ENCODE measurements at places on chromosomes 5 and 9.

- DNase-seq: no peak
These were observed 40.0 kb upstream of the GRAMD2B start for GRCh38 chr5:126383246-126383645.

DNA sequence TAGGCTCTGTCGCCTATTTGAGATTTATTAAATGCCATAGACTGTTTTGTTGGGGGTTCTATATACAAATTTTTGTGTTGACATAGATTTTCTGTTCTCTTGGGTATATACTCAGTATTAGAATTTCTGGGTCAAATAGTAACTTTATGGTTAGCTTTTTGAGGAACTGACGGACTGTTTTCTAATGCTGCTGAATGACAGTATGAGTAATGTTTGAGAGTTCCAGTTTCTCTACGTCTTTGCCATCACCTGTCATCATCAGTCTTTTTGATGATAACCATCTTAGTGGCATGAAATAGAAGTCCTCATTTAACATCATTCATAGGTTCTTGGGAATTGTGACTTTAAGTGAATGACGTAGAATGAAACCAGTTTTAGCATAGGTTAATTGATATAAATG lies 60.1 kb downstream of the CCDC171 start:
- no peak for DNase-seq

- DNase-seq: no peak
These were observed 220.6 kb downstream of the MELK start for GRCh38 chr9:36793277-36793676.

DNA sequence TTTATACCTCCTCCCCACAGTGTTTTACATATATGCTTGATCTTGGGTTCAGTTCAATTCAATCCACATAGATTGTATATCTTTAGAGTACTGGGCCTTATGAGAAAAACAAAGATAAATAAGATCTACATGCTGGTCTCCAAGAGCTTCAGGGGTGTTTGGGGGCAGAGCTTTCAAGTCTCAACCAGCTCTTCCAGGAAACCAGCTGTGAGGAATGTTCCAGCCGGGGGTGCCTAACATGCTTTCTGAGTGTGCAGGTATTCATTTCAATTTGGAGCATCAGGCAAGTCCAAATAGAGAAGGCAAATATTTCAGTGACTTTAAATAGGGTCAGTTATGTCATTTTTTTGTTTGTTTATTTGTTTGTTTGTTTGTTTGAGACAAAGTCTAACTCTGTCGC lies 5.7 kb upstream of the RAPGEF1 start:
- DNase-seq: no peak

GRCh38 chr5:127699416-127699815 lies 3.8 kb upstream of the CCDC192 start:
- no peak for DNase-seq

All from nucleus accumbens (tissue), 56 donors.